ENCODE measurements at places on chromosomes 2 and 18.

- no peak for DNase-seq
These were observed 631 bp downstream of the GYPC start for GRCh38 chr2:126656431-126657147.

DNA sequence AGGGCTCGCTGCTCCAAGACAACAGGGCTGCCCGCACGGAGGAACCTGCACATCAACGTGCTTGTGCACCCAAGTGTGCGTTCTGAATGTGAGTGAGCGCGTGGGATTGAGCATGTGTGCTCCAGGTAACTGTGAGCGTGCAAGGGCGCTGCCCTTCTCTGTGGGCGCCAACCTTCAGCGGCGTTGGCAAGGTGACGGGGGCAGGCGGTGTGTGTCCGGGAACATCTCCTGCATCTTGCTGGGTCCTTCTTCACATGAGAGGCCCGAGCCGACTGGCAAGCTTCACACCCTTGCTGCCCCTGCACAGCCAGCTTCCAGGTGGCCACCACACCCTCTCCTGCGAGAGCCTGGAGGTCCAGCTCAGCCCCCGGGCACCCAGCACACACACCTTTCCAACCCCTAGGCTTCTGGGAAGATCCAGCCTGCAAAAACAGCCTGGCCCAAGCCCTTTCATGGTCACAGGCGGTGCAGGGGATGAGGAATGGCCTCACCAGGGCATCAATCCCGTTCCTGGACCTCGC is 220.9 kb downstream of the HDAC4 start:
- no peak for DNase-seq

GRCh38 chr2:228768818-228769217 is 502.3 kb downstream of the PID1 start:
- DNase-seq: peak; percentile 86

DNA sequence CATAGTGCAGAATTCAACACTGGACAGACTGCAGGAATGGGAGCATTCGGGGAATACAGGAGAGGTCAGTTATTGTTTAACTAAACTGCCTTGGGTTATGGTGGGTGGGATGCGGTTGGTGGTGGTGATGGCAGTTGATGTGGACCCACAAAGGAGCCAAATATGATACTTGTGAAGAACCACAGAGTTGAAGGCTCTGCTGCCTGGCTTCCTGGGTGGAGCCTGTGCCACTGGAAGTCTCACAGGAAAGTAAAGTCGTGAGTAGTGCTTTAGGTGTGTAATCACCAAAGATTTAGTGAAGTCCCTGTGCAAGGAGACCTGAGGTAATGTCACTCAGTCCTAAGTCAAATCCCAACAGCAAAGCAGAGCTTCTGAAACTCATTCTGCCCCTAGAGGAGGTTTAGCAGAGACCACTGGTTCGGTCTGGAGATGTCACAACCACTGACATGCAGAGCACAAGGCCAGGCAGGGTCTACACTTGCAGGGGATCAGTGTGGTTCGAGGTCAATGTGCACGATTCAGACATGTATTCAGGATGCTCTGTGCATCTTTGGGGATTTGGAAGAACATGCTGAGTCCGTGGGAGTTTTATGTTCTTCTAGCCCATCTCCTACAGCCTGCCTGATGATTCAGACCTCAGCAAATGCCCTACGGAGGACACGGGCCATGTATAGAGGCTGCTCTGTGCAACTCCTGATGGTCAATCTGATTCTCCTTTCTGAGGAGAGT is 1150.9 kb downstream of the RPIA start:
- DNase-seq: no peak

GRCh38 chr18:52617931-52618330 is 277.9 kb downstream of the DCC start:
- DNase-seq: no peak

- DNase-seq: no peak
These were observed 274.4 kb upstream of the RAB6C start for GRCh38 chr2:129705085-129705484.

GRCh38 chr18:40855661-40856060 is 1099.4 kb upstream of the PIK3C3 start:
- DNase-seq: no peak

GRCh38 chr2:82789851-82790205 is 1669.3 kb downstream of the SUCLG1 start:
- peak; percentile 26 for DNase-seq

- no peak for DNase-seq
These were observed 193.4 kb downstream of the WDR7 start for GRCh38 chr18:56844556-56844955.

DNA sequence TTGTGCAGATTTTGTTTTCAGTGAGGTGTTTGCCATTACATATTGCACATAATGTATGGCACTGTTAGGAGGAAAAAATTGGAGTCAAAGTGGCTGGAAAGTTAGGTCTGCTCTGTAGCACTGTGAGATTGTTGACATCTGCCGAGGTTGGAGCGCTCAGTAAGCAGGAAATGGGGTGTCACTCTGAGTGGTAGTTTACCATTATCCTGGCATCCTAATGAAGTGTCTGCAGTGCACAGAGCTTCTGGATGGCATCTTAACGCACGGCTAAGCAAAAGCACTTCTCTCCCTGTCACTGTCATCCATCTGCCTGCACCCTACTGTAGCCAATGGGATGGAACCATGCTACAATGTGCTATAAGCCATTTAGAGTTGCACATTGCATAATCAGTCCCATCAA is 561.9 kb downstream of the ARHGAP15 start:
- DNase-seq: no peak

GRCh38 chr2:98503481-98504105 is 58.9 kb downstream of the INPP4A start:
- DNase-seq: no peak

DNA sequence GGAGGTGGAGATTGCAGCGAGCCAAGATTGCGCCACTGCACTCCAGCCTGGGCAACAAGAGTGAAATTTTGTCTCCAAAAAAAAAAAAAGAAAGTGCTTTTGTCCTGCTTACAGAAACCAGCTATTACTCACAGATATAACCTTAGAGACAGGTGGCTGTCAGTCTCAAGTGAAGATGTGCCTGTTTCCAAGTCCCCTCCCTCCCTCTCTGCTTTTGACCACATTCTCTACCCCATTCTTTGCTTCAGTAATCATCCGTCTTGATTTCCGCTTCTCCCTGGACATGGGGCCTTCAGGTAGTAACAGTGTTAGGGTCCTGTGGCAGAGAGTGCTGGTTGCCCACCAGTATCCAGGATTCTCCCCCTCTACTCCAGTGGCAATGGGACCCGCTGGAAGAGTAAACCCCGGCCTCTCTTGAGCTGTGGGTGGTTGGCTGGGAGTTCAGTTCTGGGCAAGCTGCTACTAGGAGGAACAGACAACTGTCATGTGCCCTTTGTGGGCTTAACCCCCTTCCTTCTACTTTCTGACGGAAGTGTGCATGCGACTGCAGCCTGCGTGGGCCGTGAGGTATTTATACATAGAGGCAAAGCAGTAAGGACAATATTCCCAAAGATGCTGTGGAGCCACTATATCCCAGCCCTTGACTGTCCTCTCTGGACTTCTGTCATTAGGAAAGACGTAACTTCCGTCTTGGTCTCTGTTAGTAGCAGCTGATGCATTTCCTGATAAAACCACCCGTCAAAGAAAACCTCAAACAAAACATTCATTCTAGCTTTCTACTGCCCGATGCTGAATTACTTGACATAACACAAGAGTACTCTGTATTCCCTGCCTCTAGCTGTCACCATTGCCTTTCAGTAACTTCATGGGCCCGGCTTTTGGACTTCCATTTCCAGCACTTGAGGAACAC is 17.8 kb downstream of the PDCL3 start:
- no peak for DNase-seq

DNA sequence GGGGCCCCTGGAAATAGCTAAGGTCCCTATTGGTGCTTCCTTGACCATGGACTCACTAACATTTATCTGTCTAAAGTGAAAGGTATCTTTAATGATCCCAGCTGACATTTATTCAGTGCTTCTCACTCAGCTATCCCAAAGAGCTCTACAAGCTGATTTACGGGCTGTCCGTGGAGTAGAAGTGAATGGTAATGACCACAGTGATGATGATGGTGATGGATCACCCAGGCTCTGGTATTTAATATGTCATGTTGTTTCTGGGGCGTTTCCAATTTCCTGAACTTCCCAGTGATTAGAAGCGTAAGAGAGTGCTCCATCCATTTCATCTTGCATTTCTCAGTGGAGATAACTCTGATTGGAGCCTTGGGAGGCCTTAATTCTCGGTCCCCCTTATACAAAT is 304.3 kb downstream of the HRH4 start:
- peak; percentile 26 for DNase-seq

- no peak for DNase-seq
These were observed 29.6 kb downstream of the EDAR start for GRCh38 chr2:108959401-108959800.

DNA sequence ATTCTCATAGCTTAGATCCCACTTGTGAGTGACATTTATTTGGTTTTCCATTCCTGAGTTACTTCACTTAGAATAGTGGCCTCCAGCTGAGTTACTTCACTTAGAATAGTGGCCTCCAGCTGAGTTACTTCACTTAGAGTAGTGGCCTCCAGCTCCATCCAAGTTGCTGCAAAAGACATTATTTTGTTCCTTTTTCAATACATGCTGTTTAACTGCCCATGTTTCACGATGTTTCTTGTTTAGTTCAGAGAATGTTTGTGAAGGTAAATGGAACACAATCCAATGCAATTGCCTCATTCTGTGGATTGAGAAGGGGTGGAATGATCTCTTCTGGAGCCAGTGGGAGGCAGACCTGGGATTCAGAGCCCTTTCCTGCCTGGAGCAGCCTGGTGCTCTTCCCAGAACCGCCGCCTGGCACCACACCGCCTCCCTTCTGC is 273.5 kb upstream of the ATP5MC3 start:
- no peak for DNase-seq

DNA sequence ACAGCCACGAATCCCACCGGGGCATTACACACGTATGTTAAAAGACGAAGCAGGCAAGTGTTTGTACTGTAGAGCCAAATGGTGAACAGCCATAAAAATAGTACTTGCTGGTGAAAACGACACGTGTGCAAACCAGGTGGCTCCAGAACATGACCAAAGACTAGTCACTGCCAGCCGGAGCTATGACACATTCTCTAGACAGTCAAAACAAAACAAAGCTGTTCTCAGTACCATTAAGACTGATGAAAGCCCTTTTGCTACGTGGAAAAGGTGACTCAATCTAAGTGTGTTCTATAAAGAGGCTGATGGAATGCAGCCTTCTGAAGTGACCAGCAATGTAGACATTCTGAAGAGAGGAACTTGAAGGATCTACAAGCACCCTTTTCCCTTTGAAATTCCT is 367.7 kb upstream of the NETO1 start:
- no peak for DNase-seq

DNA sequence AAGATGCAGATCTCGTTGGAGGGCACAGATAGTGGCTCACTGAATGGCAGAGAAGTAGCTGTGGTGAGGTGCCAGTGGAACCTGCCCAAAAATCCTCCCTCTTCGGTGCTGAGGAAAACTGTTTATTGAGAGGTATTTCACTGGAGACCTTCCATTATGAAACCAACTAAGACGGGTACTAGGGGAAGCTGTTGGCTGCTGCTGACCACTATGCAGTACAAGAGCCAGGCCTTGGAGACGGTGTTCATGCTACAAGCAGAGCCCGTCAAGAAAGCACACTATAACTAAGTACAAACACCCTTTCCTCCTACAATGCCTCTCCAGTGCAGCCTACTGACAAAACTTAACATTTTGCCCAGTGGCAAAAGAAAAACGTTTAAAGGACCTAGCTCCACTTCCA is 4.6 kb downstream of the ARL5A start:
- no peak for DNase-seq

GRCh38 chr18:36499938-36500337 is 202.4 kb downstream of the FHOD3 start:
- no peak for DNase-seq

GRCh38 chr18:7657937-7658336 is 90.8 kb downstream of the PTPRM start:
- no peak for DNase-seq

DNA sequence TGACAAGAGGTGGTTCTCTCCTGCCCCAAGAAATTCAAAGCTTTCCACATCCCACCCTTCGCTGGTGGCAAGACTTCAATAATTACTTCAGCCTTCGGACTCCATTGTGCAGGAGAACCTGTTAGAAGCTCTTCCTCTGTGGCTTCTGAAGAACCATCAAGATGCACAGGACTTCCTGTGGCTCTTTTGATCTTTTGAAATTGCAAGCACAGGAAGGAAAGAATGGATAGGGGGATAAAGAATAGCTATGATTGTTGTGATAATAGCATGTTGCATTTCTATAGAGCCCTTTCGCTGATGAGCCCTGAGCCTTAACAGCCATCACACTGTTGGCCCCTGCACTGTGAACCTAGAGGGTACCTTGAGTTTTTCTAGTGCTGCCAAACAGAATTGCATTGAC is 7.4 kb downstream of the EPAS1 start:
- no peak for DNase-seq

GRCh38 chr18:70415823-70416488 is 127.1 kb downstream of the SOCS6 start:
- no peak for DNase-seq

DNA sequence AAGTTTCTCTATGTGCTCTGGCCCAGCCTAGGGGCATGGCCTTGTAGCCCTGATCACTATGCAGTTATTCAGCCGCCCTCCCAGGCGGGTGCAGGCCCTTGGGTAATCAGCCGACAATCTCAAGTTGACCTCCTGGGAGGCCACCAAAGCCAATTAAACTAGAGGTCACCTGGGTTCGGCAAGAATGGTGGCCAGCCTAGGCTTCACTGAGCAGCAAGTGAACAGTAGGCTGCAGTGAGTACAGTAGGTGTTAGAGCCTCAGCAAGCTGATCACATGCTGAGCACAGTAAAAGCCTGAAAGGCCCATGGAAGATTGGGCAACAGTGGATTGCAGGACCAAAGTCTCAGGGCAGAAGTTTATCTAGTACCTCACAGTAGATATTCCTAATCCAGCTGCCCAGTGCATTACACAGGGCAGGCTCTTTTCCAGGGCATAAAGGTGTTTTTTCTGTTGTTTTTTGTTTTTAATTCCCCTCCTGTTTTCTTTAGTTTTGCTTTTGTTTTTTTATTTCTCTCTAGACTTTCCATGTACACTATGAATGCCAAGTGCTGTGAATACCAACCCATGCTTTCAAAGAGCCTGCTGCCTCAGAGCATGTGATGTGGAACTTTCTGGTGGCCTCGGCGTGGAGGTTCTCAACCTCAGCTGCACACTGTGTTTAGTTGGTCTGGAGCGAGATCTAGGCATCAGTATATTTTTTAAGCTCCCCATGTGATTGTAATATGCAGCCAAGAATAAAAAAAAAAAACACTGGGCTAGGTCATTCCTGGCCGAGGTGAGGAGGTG is 55.9 kb upstream of the ATL2 start:
- no peak for DNase-seq

DNA sequence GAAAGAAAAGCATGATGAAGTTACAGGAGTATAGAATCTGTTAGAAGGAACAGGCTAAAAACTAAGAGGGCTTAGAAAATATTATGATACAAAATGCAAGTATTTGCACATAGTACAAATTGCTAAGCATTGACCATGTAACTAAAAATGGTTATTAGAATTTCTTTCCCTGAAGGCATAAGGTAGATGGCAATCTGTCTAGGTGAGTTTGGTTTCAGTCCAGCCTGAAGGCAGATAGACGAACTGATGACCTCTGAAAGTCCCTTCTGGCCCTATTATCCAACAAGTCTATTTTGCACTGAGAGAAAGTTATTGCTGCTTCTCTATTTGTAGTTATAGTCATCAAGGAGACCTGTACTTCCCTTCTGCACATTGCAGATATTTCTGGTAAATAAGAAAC is 663.5 kb downstream of the LRP1B start:
- DNase-seq: no peak

GRCh38 chr2:192729369-192729768 is 534.6 kb upstream of the TMEFF2 start:
- DNase-seq: no peak
